ENCODE measurements at places on chromosomes 5 and 9.

DNA sequence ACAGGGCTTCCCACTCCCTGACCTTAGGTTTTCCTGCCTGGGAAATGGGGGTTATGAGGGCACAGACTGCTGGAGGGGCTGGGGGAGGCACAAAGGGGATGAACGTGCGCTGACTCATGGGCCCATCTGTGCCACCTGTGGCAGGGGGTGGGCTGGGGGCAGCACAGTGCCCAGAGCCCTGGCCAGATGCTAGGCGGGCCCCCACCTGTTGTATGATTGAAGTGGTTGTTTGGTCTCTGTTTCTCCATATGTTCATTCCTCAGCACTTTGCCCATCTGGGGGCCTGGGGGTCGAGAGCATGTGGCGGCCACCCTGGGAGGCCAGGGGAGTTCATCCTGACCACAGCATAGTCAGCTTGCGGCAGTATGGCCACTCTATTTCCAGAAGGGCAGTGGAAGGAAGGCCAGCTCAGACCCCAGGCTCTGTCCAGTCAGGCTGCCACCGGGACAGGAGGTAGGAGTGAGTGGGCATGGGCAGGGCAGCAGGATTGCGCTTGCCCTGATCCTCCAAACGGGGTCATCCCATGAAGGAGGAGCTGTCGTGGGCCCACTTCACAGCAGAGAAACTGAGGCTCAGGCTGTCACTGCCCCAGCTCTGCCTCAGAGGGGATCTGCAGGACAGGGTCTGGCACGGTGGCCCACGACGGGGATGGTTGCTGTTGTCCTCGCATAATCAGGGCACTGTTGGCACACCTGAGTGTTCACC is 841 bp upstream of the NINJ1 start:
- DNase-seq, result no peak

DNA sequence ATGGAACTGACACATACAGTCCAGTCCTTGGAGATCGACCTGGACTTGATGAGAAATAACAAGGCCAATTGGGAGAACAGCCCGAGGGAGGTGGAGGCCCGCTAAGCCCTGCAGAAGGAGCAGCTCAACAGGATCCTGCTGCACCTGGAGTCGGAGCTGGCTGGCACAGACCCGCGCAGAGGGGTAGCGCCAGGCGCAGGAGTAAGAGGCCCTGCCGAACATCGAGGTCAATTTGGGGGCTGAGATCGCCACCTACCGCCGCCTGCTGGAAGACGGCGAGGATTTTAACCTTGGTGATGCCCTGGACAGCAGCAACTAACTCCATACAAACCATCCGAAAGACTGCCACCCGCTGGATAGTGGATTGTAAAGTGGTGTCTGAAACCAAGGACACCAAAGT is 1610.1 kb upstream of the ACO1 start:
- no peak for DNase-seq

DNA sequence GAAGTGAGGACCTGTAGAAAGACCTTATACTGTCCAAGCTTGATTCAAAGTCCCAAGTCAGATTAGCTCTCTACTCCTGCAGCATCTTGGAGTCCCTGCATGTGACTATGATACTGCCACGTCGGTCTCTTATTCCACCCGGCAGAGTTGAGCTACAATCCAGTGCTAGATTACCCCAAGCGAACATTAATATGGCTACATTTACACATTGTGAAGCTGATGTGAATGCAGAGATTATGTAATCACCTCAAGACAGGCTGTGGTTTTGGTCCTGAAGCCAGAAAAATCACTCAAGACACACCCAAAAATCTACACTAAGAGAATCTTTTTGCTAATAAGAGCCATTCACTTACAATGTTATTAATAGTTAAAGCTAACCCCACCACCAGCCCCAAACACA is 116.7 kb downstream of the GNA14 start:
- no peak for DNase-seq

GRCh38 chr5:172187118-172188032 is 649 bp downstream of the STK10 start:
- DNase-seq, result peak; percentile 27
